ENCODE measurements at places on chromosomes 1 and 21.

- no peak for DNase-seq
Observed at GRCh38 chr1:924656-925560, 1.2 kb downstream of the SAMD11 start.

GRCh38 chr1:53551428-53551995 is 92.3 kb downstream of the DMRTB1 start:
- no peak for DNase-seq

DNA sequence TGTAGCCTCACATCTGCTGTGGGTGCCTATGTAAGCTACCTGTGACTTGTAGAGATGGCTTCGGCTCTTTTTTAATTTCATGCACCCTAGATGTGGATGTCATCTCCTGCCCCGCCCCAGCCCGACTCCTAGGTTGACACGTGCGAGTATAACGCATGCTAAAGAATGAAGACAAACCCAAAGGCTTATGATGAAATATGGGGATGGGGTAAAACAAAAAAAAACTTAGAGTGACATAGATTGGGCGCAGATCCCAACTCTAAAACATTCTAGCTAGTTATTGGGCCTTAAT is 613 bp upstream of the ERO1B start:
- peak; percentile 52 for DNase-seq

DNA sequence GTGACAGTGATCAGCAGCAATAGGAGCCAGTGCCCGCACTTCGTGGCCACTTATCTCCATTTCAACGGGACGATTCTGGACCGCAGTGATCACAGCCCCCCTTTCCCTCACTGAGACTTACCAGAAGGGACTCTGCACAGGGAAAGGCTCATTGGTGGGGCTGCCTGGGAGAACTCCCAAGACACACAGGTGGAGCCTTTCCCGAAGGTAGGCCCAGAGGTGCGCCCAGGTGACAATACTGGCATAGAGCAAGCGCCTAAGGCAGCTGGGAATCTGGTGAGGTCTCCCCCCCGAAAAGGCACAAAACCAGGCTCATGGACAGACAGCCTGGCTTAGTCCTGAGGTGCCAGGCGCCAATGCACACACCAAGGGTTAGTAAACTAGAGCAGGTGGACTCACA is 318.9 kb downstream of the AJAP1 start:
- no peak for DNase-seq

- no peak for DNase-seq
Observed at GRCh38 chr21:17195976-17196375, 316.9 kb upstream of the CXADR start.

DNA sequence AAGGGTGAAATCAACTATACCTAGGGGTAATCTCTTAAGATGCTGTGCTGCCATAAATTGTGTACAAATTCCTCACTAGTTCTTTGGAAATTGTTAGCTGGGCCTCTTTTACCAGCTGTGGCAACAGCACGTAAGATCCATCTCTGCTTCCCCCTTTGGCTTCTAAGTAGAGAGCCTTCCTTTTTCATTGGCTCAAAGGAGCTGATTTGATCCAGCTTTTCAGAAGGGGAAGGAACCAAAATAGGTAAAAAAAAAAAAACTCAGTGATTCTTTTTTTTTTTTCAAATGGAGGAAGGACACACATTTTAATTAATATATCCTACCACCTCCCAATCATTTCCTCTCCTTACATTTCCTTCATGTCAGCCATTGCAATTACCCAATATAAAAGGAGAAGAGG is 4.0 kb upstream of the RCAN1 start:
- no peak for DNase-seq

GRCh38 chr1:43329995-43330751 is 7.4 kb upstream of the MPL start:
- no peak for DNase-seq

GRCh38 chr21:46098303-46099141 is 610 bp downstream of the COL6A2 start:
- DNase-seq, result no peak

GRCh38 chr1:227782226-227782625 is 33.2 kb upstream of the PRSS38 start:
- no peak for DNase-seq

GRCh38 chr21:45542242-45542666 is at the start of gene SLC19A1:
TSS of gene SLC19A1 (minus strand) at chr21:45542440. CDS start at chr21:45537959, 4,481 bp downstream.
- peak; percentile 68 for DNase-seq

GRCh38 chr1:115558275-115558674 is 83.5 kb upstream of the VANGL1 start:
- no peak for DNase-seq

DNA sequence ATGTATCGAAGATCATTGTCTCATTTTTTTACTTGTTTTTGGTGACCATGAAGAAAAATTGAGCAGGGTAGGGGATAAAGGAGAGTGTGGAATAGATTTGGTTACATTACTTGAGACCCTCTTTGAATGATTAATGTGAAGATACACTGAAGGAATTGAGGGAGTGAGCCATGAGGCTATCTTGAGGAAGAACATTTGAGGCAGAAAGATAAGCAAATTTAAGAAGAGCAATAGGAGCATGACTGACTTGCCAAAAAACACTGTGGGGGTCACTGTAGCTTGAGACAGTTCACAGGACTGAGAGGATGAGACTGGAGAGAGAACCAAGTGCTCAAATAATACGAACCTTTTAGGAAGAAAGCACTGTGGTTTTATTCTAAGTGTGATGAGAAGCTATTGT is 43.1 kb upstream of the PTPRC start:
- DNase-seq, result no peak

GRCh38 chr1:47252795-47253194 is 20.8 kb upstream of the TAL1 start:
- no peak for DNase-seq

DNA sequence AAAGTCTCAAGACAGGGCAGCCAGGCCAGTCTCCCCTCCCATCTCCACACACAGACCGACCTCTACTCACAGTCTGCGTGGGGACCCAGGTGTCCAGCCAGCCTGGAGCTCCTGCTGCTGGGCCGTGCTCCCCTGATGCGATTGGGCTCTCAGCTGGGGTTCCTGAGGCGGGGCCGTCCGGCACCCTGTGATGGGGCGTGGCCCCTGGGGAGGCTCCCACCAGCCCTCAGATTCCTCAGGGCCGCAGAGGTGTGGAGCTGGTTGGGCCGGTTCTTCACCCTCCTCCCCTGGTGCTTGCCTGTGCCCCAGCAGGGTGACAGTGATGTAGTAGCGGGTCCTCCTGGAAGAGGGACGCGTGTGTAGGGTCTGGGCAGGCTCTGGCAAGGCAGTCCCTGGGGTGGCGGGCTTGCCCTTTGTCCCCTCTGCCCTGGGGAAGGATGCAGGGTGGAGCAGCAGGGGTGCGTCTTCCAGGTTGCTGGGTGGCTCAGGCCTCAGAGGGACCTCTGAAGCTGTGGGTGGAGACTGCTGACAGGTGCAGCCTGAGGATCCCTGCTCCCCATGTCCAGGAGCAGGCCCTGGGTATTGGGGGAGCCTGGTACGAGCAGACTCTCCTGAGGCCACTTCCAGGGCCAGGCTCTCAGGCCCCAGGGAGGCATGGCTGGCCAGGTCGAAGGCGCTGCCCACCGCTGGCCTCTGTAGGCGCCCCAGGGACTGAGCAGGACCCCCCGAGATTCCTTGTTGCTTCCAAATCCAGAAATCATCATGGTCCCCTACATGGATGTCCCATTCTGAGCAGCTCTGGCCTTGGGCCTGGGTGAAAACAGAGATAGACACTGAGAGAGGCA is at the start of gene CRYBG2:
Gene CRYBG2 (minus strand): TSS at position 155 of the 845 bp plus-strand sequence. CDS start 7,473 bp downstream, outside the sequence.
- no peak for DNase-seq

GRCh38 chr1:52139817-52140540 is 1.9 kb upstream of the ZFYVE9 start:
- DNase-seq, result no peak

- no peak for DNase-seq
Observed at GRCh38 chr1:151958959-151959358, 34.7 kb downstream of the S100A10 start.

Measured in activated CD4-positive, alpha-beta T cell treated with anti-CD3 and anti-CD28 coated beads, Interleukin-2, amount 50 U/mL, for 1 hour (primary cell).